ENCODE measurements at places on chromosomes 4 and X. TPM values are rescaled to one million over a fixed set of nuclear protein-coding genes. Genes with fewer than 3 reads are reported as not detected.

Gene SPRY1
- 42.9 TPM for total RNA-seq

Gene CSAG2
- total RNA-seq = not detected

Gene NDP
- 0.48 TPM for total RNA-seq

Gene GBA3
- not detected for total RNA-seq

Gene ENPP6
- not detected for total RNA-seq

Data from vein endothelial cell (primary cell).